Stimulated activated CD8-positive, alpha-beta memory T cell treated with anti-CD3 and anti-CD28 coated beads, Interleukin-4, amount 100 ng/mL, for 24 hours (primary cell): ENCODE measurements at places on chromosomes 7 and 10.

DNA sequence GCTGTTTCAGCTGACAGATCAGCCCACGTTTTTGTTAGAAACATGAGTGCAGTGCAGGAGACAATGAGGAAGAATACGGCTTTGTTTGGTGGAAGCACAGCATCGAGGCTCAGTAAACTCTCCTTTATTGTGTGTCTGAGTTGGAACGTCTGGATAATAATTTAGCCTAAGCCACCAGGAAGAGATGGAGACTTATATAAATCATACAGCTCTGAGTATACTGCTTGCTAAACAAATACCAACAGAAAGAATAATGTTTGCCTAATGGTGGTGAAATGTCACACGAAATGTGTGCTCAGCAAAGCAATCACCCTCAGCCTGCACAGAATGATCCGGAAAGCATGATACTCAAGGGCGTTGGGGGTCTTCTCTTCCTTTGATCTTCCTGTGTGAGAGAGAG lies 664.1 kb upstream of the ADARB2 start:
- DNase-seq: no peak

- DNase-seq: no peak
Observed at GRCh38 chr10:6721480-6721879, 141.4 kb upstream of the PRKCQ start.

GRCh38 chr7:144866189-144866588 lies 30.3 kb upstream of the TPK1 start:
- DNase-seq: no peak

DNA sequence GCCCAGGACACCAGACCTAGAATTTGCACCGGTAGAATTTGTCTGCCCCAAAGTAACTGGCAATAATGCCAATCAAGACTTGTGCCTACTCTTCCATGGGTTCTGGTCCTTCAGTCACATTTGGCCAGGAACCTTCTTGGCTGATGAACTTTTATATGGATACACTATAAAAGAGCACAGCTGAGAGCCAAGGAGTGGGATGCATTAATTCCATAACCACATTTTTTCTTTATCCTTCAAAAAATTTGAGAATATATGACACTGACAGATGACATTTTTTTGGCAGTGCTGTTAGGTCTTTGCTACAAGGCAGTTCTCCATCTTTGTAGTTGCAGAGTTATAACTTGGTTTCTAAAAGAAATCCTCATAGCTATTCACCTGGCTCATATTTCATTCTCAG lies 129.2 kb upstream of the HDAC9 start:
- DNase-seq: no peak

DNA sequence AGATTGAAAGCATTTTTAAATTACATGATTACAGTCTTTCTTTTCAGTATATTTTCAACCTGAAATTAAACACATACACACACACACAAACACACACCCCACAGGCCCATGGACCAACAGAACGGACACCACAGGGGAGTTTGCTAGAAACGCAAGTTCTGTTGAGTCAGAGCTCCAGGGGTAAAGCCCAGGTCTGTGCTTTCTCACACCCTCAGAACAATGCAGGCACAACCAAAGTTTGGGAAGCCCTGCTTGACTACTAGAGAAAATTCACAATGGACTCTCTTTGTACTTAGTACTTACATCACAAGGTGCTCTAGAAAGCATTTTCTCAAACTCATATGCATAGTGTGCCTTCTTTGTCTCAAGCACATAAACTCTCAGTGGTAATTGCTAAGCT lies 704.0 kb upstream of the IGFBP3 start:
- no peak for DNase-seq
